ENCODE measurements at places on chromosomes 1 and 21. TPM values are rescaled to one million over a fixed set of nuclear protein-coding genes. Genes with fewer than 3 reads are reported as not detected.

The OR14I1 gene
- not detected for total RNA-seq

The NHLH1 gene
- 0.27 TPM for total RNA-seq

The OR2G2 gene
- not detected for total RNA-seq

The BRINP3 gene
- 0.25 TPM for total RNA-seq

Data from NCI-H460 (cell line).